Stimulated activated CD8-positive, alpha-beta memory T cell treated with anti-CD3 and anti-CD28 coated beads, Interleukin-7, amount 100 ng/mL, for 4 hours (primary cell): ENCODE measurements at places on chromosomes 2 and 18.

DNA sequence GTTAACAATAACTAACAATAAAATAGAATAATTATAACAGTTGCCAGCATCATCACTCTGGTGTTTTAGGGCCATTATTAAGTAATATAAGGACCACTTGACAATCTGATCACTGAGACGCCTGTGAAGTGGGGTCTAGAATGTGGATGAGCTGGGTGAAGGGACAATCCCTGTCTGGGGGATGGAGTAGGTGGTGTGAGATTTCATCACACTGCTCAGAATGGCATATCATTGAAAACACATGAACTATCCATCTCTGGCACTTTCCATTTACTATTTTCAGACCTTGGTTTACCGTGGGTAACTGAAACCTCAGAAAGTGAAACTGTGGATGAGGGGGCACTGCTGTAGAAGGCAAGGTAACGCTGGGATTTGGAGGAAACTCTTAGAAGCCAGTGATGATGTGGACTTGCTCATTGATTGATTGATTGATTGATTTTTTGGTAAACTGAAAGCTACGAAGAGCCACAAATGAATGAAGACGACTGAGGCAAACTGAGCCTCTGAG lies 204.4 kb upstream of the TWIST2 start:
- DNase-seq: no peak

DNA sequence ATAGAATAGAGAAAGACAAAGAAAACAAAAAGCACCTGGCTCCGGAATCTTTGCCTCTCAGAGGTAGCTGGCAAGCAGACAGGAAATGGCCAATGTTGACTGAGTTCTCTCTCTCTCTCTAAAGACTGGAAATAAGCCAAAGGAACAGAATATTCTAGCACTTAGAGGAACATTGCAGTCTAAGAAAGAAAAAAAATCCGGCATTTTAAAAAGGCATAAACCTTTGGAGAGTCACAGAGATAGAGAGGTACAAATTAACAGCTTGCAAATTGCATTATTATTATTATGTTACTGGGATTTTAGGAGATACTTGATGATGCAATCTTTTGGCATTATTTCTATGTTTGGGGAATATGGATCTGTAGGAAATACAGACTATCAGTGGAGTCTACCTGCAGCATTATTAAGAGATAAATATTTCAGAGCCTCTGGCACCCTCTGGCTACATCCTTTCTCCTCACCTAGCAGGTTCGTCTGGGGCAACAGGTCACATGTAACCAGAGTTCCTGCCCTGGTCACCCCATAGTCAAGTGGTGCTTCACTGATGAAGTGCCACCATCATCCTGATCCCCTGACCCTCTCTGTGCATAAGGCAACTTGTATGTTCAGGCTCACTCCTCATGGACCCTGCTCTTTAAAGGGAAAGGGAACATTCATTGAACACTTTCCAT lies 318.9 kb upstream of the ACVR2A start:
- DNase-seq: no peak

DNA sequence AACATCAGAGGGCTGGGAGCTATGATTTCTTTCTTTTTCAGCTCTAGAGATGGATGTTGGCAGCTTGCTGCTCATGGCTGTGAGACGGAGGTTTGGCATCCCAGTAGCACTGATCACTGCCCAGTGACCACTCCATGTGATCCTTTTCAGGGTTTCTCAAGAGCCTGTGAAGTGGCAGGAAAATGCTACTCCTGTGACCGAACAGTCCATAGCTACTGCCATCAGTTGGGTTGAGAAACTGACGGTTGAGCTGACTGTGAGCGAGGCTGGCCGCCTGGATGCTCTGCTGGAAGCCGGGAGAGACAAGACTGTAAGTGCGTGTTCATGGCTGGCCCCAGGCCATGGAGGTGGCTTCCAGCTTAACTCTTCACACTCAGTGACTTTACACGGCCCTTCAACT lies 34.2 kb downstream of the VWA3B start:
- no peak for DNase-seq

GRCh38 chr2:112831513-112831845 lies 5.1 kb downstream of the IL1B start:
- no peak for DNase-seq

DNA sequence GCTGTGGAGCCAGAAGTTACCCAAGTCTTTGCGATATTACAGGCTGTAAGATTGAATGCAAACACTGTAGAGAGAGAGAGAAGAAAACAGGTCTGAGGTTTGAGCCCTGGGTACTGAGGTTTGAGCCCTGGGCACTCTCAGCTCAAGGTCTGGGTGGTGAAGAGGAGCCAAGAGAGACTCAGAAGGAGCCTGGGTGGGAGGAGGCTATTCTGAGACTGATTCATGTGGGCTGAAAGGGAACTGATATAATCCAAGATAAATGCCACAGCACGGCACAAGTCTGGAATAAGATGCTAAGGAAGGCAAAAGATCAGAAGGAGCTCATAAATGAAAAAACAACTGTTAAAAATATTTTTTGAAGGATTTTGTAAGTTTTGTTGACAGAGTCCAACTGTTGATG lies 407.6 kb upstream of the HS6ST1 start:
- no peak for DNase-seq

- no peak for DNase-seq
Measured at GRCh38 chr2:127862228-127862627, 4.3 kb upstream of the POLR2D start.

GRCh38 chr2:22209545-22209944 lies 1085.8 kb downstream of the TDRD15 start:
- DNase-seq: no peak

DNA sequence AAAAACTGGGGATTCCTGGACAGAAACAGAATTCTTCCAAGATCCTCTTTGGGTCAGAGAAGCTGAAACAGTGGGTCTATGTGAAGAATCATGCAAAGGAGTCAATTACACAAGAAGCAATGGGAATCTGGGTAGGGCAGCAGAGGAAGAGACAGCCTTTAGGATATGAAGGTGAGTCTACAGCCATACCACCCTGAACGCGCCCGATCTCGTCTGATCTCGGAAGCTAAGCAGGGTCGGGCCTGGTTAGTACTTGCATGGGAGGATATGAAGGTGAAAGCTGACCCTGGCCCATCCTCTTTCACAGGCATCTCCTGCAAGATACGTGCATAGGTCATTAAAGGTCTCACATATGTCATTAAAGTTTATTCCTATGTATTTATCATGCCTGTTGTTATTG lies 1080.9 kb upstream of the FANCL start:
- DNase-seq: no peak

GRCh38 chr2:47309952-47310800 lies 92.8 kb upstream of the MSH2 start:
- no peak for DNase-seq

- DNase-seq: no peak
Measured at GRCh38 chr2:151823651-151824050, 4.6 kb downstream of the ARL5A start.

GRCh38 chr18:74390900-74391299 lies 66.2 kb downstream of the DIPK1C start:
- no peak for DNase-seq

DNA sequence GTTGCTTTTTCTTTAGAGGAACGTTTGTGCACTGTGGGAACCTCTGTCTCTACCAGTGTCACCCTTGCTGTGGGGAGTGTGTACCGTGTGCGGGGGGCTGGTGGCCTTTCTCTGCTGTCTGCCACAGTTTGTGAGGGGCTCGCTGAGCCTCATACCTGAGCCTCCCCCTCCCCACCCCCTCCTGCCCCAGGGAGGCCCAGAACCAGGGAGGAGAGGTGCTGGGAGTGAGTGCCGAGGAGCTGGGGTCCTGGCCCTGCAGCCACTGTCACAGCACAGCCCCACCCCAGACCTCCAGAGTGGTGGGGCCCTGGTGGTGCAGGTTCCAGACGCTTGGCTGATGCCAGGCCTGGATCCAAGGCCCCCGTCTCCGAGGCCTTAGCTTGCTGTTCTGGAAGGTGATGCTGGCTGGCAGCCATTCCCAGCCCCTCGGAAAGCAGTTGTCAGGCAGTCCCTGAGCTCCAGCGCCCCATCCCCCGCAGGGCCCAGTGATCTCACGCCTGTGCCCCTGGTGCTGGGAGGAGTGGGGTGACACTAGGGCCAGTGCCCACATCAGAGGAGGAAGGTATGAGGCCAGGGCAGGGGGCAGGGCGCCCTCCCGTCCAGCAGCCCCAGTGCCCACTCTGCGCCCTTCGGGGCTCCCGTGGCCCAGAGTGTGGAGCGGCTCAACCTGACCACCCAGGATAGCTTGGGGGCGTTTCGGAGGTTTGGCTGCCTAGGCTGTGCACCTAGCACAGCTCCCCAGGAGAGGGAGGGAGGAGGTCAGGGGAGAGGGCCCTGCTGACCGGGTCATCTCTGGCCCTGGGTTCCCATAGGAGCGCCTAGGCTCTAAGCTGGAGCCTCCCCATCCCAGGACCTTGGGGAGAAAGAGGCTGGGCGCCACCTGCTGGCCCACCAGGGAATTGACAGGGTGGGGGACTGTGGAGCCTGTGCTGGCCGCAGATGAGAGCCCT lies 53.0 kb upstream of the ALPP start:
- no peak for DNase-seq

DNA sequence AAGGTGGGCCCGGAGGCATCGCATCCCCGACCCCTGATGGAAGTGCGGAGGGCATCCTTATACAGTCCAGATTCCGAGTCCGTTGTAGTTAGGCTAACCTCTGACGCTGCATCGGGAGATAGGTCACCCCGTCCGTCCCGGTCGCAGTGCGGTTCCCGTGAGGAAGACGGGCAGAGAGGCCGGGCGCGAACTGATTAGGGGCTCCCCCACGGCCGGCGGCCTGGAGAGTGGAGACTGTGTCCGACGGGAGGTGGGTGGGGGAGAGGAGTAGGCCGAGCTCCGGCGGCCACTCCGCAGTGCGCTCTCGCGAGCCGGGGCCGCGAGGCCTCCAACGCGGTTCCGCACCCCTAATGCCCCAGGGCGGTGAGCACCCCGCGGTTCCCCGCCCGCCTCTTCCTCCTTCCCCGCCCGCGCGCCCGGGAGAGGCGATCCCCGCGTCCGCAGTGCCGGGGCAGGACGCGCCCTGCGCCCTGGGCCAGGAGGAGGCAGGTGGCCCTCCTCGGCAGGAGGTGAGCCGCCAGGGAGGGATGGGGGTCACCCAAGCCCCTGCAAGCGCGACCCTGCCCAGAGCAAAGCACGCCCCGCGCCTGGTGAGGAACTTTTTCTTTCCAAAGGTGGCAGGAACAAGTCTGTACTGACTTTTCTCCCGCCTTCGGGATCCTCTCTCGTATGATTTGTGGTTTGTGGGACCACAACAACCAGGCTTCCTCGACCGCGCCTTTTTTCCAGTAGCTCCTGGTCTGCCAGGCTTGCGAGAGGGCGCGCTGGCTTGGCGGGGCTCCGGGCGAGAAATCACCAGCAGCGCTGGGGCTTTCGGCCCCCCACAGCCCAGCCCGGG lies 1.4 kb upstream of the SP5 start:
- no peak for DNase-seq

DNA sequence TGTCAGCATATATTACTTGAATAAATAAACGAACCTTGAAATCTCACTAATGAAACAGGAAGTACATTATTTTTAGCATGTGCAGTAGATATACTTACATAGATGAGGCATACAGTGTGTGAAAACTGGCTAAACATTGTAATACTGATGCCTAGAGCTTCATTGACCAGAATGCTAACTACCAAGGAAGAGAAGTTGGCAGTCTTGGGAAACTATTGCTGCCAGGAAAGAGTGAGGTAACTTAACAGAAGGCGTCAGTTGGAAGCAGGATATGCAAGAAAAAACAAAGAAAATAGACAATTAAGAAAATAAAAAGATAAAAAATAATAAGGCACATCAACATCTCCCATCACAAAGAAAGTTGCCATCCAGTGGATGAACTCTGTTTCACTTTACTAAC lies 963.0 kb downstream of the TDRD15 start:
- DNase-seq: no peak
